ENCODE measurements at places on chromosomes 5 and 9.

GRCh38 chr9:73093740-73094379 lies 57.8 kb upstream of the ANXA1 start:
- DNase-seq = no peak

DNA sequence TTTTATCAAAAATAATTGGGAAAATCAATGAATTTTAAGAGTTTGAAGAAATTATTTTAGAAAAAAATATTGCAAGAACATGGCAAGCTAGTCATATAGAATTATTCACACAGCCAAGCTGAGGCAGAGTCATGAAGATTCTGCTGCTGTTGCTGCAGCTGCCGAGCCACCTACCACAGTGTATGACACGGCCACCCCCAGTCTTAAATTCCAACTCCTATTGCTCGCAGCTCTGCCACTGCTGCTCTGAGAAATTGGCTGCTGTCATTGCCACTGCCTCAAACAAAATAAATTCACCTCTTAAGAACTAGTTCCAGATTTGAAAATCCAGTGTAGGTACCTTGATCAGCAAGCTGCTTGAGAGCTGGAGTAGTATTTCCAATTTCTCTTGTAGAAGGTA lies 1318.8 kb upstream of the ACO1 start:
- DNase-seq = no peak

DNA sequence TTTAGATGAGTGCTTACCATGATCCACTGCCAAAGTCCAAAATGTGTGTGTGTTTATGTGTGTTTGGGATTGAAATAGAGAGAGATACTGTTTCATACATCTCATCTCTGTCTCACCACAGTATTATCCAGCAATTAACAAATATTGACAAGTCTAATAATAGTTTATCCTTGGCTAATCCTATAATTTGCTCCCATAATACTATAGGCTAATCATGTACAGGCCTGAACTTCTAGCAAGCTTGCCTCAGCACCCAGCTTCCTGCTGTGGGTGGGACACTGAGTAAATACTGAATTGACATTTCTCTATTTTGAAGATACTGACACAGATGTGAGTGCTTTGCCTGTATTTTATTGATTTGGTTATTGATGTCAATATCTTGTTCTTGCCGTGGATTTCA lies 35.3 kb upstream of the KCNV2 start:
- no peak for DNase-seq

GRCh38 chr9:130453487-130453886 lies 8.7 kb downstream of the ASS1 start:
- no peak for DNase-seq

DNA sequence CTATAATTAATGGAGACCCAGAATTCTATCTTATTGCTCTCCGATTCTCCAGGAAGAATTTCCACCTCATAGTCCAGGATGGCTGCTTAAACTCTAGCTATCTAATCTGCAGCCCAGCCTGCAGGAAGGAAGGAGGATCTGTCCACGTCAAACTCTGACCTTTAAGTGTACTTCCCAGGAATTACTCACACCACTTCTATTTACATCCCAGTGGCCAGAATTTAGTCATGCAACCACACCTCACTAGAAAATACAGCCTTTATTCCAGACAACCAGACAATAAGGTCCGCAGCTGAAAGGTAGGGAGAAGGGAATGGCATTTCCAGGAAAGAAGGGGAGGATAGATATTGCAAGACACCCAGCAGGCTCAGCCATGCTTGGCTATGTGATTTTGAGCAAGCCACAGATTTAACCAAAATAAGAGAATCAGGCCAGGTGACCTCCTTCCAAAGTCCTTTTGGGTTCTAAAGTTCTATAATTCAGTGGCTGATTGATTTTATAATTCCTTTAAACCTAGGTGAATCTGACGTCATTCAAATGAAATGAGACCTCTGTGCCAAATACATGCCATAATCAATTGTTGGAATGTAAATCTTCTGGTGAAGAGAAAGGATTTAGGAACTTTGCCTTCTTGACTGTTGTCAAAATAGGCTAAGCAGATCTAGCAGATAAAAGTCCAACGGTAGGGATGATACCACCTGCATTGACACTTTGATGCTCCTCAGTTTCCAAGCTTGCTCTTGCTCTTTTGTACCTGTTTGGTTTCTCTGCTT lies 3.7 kb upstream of the DENND1A start:
- no peak for DNase-seq

- no peak for DNase-seq
Measured at GRCh38 chr5:32598260-32598937, 13.0 kb downstream of the SUB1 start.

DNA sequence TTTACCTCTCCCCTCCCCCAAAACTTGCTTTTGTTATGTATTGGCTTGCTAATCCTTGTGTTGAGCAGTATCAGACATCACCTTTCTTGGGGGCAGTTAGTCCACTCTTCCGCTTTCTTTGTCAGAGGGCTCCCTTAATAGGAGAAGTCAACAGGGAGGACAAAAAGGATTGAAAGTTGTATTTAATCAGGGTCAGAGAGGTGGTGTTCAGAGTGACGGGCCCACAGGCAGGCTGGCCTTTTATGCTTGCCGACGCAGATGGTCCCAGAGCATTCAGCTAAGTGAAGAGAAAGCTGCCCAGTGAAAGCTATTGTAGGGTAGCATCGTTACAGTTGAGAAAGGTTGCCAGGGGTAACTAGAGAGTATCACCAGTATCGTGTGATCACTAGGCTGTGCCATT lies 131.1 kb downstream of the ZCCHC7 start:
- DNase-seq = no peak

GRCh38 chr9:132079391-132080091 lies at the start of gene MED27:
TSS of gene MED27 (minus strand) at chr9:132079867. CDS start at chr9:132079844, 23 bp downstream.
- peak; percentile 90 for DNase-seq

DNA sequence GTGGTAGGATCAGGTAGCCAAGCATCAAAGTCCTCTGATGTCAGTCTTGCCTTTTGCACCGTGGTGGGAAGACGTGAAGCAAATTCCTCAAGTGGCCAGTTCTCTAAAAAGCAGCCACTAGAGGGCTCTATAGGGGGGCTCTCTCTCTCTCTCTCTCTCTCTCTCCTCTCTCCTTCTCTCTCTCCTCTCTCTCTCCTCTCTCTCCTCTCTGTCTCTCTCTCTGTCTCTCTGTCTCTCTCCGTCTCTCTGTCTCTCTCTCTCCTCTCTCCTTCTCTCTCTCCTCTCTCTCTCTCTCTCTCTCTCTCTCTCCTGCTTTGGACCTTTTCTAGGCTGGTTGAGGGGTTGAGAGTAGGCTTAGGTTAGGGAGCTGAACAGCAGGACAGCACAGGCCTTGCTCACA lies 13.9 kb upstream of the OSMR start:
- DNase-seq = no peak

DNA sequence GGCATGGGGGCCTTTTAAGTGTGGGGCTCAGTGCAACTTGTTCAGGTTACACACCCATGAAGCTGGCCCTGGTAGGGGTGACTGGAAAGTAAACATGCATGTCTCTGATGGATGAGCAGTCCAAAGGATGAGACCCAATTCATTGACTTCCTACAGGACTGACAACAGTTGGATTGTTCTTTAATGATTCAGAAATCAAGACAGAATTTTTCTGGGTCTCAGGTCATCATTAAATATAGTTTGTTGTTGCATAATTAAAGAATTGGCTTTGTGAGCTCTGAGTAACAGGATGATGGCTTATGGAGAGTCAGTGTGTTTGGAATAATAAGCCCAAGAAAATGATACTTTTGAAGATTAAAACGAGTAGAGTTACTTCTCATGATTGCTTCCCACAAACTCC lies 604.2 kb upstream of the CLINT1 start:
- no peak for DNase-seq

- no peak for DNase-seq
Measured at GRCh38 chr5:123012321-123012720, 24.2 kb downstream of the PPIC start.

DNA sequence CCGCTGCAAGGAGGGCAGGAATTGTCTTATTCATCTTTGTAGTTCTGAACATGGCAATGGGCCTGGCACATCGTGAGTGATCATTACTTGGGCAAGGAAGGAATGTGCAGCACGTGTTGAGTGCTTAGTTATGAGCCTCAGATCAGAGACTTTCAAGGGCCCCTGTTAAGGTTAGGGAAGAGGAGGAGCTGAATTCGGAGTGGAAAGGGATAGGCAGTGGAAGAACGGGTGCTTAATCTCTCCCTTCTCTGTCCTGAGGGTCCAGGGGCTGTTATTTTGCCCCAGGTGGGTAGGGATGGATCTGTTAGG lies 59.5 kb upstream of the RARS1 start:
- no peak for DNase-seq

- DNase-seq = no peak
Measured at GRCh38 chr5:35009657-35010056, 38.1 kb downstream of the AGXT2 start.

DNA sequence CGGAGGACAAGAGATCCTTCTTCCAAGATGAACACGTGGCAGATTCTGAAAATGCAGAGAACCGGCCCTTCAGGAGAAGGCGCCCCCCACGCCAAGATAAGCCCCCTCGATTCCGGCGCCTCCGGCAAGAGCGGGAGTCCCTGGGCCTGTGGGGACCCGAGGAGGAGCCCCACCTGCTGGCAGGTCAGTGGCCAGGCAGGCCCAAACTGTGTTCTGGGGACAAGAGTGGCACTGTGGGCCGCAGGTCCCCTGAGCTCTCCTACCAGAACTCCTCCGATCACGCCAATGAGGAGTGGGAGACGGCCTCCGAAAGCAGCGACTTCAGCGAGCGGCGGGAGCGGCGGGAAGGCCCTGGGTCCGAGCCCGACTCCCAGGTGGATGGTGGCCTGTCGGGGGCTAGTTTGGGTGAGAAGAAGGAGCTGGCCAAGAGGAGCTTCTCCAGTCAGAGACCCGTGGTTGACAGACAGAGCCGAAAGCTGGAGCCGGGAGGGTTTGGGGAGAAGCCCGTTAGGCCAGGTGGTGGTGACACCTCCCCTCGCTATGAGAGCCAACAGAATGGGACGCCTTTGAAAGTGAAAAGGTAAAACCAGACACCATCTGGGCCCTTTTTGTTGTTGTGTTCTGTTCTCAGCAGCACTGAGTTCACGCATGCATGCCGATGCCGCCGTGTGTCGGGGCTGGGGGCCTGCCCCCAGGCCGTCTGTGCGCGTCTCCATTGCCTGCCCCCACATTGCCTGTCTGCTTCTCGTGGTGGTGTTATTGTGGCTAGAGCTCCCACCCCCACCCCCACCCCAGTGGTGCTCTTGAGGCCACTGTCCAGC lies 26.6 kb upstream of the POMT1 start:
- no peak for DNase-seq

GRCh38 chr5:123705741-123706140 lies 193.8 kb downstream of the CSNK1G3 start:
- DNase-seq = no peak

DNA sequence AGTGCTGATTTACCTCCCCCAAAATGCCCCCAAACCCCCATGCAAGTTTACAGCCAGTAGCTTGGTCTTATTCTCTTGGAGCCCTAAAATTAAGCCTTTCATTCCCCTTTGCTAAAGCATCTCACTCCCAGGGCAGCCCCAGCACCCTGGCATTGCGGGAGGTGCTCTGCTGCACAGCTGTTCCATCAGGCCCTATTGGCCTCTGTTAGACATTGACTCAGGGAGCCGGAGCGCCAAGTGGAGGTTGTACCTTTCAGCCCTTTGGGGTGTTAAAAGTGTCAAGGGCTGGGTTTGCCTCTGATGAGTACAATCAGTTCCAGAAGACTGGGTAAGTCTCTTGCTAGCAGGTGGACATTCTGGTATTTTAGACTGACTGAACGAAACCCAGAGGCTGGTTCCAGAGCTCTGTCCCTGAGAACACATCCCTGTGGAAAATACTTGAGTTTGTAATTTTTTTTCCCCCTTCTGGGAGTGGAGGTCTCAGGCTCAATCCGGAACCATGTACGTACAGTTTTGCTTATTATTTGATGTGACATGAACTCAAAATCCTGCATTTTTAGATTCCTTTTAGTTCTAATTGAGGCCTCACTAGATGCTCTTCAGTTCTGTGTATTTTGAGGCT lies 102.4 kb downstream of the UBE2R2 start:
- no peak for DNase-seq

GRCh38 chr5:132162945-132163344 lies 64.7 kb downstream of the P4HA2 start:
- DNase-seq = no peak

DNA sequence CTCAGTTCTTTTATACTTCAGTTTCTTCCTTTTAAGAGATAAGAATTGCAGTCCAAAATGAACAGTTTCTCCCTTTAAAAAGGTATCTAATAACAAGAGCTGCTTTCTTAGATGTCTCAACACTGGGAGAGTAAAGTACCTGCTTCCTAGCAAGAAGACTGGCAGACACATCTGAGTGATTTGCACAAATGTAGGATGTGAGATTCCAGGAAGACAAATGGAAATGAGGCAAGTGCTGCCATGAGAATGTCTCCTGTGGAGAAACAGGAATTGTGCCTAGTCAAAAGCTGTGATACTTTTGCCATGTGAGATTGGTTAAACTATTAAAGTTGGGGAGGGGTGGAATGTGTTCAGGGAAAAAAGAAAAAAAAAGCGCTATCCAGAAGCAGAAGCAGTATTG lies 159.1 kb downstream of the HTR1A start:
- DNase-seq = no peak

- DNase-seq = no peak
Measured at GRCh38 chr9:32706004-32706724, 70.7 kb upstream of the TAF1L start.

GRCh38 chr9:100377015-100377414 lies 24.3 kb upstream of the TEX10 start:
- DNase-seq = no peak

- DNase-seq = no peak
Measured at GRCh38 chr5:180644825-180645273, 4.6 kb downstream of the FLT4 start.

DNA sequence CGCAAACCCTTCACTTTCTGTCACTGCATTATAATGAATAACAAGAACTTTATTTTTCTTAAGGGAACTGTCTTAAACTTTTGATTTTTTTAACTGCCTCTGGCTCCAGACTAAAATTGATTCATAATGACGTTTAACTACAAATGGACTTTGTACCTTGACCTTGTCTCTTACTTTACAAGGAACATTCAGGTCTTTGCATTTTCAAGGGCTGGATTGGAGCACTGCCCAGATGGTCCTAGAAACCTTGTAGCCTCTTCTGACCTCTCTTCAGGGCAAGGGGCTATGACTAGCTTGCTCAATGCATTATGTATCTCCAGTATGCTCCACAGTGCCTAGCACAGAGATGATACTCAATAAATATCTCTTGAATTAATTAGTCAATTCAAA lies 612.6 kb upstream of the CLINT1 start:
- no peak for DNase-seq

DNA sequence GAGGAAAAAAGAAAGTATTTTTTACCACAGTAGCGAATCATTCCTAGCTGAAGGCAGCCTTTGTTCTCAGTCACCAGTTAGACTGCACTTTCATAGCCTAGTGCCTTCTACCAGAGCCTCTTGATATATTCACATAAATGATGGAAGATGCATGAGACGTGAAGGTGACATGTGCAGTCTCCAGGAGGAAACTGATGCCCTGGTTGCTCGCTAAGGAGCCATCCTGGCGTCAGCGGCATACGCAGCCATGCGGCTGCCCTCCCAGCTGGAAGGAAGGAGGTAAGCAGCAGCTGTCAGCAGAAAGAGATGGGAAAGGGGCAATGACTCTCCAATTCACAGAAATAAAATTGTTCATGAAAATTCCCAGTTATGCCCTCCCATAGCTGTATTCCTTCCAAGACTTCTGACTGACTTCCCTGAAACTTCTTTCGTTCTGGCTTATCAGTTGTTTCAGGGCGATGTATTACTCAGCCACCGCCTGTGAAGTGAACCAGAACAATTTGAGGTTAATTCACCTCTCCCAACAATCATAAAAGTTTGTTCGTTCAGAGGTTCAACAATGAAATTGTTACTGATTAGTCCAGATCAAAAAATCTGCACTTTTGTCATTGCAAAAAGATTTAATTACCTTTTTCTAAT lies 331.2 kb downstream of the NR2F1-AS1 start:
- no peak for DNase-seq

- no peak for DNase-seq
Measured at GRCh38 chr9:132673355-132673754, 3.1 kb downstream of the GTF3C4 start.
